ENCODE measurements at places on chromosomes 7 and 10.

DNA sequence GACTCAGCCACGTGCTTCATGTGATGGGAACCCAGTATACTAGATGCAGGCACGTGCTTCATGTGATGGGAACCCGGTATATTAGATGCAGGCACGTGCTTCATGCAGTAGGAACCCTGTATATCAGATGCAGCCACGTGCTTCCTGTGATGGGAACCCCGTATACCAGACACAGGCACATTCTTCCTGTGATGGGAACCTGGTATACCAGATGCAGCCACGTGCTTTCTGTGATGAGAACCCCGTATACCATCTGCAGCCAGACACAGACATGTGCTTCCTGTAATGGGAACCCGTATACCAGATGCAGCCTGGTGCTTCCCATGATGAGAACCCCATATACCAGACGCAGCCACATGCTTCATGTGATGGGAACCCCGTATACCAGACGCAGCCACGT lies 44.0 kb downstream of the MGMT start:
- DNase-seq = no peak

DNA sequence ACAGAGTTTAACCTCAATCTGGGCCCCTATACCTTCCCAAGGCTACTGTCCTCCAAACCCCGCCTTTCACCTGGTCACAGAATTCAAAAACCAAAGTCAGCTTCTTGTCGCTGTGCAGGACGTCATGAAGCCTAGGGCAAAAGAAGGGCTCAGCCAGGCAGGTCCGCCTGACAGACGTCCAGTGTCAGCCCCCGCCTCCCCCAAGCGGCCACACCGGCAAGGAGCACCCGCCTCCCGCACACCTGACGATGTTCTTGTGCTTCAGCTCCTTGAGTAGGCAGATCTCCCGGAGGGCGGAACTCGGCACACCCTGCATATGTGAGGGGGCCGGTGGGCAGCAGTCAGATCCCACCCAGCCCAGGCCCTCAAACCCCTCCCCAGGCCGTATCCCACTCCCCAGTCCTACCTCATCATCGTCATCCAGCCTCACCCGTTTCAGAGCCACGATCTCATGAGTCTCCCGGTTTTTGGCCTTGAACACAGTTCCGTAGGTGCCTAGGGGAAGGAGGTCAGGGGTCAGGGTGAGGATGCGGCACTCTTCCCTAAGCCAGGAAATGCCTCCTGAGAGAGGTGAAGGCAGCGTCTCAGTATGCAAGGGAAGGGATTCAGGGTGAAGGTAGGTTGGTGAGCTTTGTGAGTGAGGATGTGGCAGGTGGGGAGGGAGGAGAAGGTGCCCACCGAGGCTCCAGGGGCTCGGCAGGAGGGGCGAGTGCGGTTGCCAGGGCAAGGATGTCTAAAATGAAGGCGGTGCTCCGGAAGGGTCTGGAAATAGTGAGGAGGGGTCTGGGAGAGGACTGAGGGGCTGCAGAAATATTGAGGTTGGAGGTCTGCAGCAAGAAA lies 811 bp downstream of the CDK5 start:
- DNase-seq = no peak

DNA sequence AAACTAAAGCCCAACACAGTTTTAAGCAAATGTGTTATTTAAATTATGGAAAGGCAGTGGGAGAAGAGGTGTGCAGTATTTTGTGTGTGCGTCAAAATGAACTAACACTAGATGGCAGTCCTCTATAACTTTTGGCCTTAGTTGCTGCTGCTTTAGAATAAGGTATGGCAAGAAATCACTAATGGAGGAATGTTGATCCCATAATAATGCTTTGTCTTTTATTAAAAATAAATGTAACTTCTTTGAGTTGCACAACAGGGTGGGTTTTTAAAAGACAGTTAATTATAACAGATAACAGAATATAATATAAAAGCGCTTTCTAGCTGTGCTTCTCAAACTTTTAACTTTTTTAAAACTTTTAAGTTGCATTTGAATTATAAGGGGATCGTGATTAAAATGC lies 56.4 kb downstream of the BBS9 start:
- peak; percentile 54 for DNase-seq

DNA sequence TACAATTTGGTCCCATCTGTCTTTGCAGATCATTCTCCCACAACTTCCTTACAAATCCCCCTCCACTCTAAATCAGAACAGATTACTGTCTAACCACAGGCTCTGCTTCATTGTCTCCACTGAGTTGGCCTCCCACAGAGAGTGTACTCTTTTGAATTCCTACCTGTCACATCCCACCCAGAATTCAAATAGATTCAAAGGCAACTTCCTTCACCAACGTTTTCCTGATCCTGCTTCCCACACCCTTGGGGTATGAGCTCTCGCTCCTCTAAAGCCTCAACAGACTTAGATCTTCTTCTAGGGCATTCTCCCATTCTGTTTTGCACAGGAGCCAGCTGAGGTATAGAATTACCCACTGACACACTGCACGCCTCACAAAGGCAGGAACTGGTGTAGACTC lies 197.8 kb upstream of the CDCA7L start:
- DNase-seq = no peak

GRCh38 chr10:126716366-126716765 lies 45.9 kb upstream of the C10orf90 start:
- DNase-seq = no peak

DNA sequence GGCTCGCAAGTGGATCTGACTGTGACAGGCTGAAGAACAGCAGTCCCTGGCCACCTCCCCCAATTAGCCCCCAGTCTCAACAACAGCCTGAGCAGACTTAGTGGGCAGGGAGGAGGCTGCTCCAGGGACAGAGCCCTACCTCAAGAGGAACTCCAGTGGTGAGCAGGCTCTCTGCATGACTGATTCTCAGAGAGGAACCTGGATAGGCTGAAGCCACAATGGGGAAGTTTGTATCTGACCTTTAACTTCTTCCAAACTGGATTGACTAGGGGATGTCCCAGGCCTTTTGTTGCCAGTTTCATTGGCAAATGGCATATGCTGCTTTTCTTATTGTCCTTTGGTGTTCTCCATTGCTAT lies 93.0 kb downstream of the ARHGAP22 start:
- no peak for DNase-seq
